ENCODE measurements at places on chromosomes 11 and 22.

GRCh38 chr22:31818481-31819392 lies 64.9 kb downstream of the DEPDC5 start:
- DNase-seq: no peak

DNA sequence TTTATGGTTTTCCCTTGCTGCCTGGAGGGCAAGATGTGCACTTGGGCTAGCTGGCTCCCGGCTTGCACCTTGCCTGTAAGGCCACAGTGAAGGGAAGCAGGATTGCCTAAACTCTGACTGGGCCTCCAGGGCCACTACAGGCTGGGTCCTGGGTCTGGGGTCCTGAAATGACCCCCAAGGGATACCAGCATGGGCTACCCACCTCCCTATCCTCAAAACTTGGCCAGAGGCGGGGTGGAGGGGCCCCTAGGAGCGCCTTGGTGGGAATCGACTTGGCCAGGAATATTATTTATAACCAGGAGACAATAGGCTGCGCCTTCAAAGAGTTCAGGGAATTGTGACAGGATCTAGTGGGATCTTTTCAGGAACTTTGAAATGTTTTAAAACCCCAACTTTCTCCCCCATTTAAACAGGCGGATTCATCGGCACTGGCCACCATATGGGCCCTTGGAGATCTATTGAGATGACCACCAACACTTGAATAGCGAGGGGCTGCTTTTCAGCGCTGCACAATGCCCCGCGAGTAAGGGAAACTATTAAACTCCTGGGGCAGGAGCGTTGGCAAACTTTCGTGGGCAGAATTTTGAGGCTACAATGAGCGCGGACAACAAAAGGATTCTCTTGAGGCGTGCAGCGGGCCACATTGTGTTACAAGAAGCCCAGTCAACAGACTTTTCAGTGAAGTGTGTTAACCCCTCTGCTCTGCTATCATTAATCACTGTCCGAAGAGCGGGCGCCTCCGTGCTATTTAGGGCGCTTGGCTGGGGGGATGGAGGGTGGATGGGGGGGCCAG lies 15.2 kb downstream of the PAX6 start:
- no peak for DNase-seq

DNA sequence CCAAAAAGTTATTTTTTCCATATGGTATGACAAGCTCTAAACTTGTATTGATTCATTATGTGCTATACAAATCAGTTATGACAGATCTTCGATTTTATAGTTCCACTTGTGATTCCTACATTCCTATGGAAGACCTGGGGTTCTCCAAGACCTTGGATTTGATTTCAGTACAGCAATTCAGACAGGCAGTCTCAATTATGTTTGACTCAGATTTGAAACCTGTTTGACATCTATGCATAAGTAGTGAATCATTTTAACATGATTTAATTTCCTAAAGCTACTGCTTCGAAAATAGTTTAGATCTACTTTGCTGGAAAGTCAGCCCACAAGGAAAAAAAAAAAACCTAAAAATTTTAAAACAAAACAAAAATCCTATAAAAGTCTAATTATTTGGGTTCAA lies 820.4 kb downstream of the LUZP2 start:
- DNase-seq: no peak

DNA sequence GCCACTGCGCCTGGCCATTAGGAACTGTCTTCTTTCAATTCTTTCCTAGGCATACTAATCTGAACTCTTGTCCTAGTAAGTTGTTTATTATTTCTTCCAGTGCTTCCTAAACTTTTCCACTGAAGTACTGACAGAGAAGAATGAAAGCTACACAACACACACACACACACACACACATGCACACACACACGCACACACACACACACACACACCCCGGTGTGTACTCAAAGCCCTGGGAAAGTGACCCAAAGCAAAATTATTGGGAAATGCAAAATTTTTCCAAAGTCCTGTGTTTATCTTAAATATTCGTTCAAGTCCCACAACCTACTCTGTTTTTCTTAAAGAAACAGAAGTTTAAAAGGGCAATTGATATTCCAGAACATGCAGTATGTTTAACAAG lies 19.4 kb upstream of the SIK2 start:
- DNase-seq: no peak

- DNase-seq: no peak
Measured at GRCh38 chr22:24181996-24182899, 961 bp downstream of the SUSD2 start.

GRCh38 chr22:22691716-22692701 lies 47.6 kb downstream of the GGTLC2 start:
- no peak for DNase-seq

GRCh38 chr11:122670131-122670530 lies 14.6 kb downstream of the UBASH3B start:
- DNase-seq: no peak

DNA sequence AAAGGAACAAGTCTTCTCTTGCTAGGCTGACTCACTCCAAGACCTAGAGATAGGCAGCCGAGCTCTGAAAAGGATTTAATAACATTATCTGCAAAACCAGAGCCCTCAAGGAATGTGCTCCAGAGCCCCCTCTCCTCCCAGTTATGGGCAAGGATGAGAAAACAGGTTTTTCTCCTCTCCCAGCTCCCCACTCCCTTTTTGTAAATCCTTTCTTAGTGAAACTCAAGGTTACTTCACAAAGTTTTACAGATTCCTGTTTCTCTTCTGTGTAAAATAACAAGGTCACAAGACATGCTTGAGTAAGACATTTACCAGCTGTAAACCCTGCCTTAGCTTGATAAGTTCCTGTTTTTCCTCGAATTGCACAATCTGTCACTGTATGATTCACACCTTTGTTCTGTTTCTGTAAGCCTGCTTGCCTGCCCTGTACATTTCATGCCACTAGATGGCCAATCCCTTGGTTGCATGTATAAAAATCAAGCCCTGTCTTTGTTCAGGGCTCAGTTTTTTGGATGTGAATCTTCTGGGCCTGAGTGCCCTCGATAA lies 489.4 kb downstream of the KCNA4 start:
- no peak for DNase-seq

DNA sequence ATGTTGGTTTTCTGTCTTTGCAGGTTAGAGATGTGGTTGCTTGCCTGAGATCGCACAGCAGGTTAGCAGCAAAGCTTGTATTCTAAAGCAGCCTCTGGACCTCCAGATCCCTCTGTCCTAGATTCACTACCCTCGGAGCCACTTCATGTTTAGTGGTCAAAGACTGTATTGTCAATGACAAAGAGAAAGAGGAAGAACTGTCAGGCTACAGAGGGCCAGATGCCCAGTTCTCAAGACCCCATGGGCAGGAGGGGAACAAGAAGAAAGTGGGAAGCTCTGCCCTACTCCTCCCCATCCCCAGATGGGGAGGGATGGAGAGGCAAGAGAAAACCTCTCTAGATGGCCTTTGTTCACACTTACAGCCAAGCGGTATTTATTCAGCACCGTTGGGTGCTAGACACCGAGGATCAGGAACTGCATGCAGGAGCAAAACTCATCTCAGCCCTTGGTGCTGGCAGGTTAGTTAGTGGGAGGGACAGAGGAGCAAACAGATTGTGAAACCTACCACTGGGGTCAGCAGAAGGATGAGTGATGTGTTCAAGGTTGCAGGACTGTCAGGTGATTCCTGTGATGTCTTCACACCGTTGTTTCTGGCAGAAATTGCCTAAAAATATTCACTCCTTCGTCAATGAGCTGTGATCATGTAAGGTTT lies 38.3 kb upstream of the PTPRJ start:
- DNase-seq: no peak

- DNase-seq: peak; percentile 17
Measured at GRCh38 chr11:3950996-3951660, 95.7 kb downstream of the STIM1 start.

All from H54 (cell line).